ENCODE measurements at places on chromosomes 7 and 10.
A peak's percentile ranks its signal among the peaks of the same experiment; 100 is the strongest.

GRCh38 chr7:99380823-99381663, 6.5 kb downstream of the ARPC1B start:
- no peak for DNase-seq

- DNase-seq: no peak
Measured at GRCh38 chr10:95404864-95405263, 114.1 kb upstream of the PDLIM1 start.

DNA sequence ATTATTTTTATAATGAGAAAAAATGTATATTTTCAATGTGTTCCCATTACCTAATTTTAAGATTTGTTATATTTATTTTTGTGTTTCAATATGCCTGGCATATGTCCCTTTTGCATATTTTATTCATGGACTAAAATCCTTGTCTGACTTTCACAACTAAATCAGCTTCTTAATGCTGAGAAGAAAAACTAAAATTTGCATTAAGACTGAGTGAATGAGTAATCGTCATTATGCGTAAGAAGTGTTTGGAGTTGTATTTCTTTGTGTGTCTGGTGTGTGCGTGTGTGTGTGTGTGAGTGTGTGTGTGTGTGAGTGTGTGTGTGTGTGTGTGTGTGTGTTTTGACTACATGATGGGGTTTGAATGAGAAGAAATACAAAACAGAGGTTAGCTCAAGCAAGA, 201.7 kb upstream of the SP8 start:
- no peak for DNase-seq

- DNase-seq: peak; percentile 16
Measured at GRCh38 chr7:95501261-95501832, 15.6 kb downstream of the ASB4 start.

- no peak for DNase-seq
Measured at GRCh38 chr7:121032645-121033460, 44.3 kb downstream of the CPED1 start.

DNA sequence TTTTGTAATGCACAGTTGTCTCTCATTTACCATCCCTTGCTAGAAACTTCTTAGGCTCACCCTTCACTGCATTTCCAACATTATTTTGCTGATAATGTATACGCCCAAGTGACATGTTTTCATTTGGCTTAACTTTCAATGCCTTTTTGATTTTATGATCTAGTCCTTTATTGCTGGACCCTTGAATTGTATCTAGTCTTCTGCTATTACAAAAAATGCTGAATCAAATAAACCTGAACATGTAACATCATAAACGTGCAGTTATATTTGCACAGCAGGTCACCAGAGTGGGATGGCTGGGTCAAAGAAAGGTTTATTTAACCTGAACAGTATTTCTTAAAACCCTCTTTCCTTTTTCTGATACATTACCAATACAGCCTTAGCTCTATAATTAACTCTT, 63.0 kb downstream of the MINDY3 start:
- no peak for DNase-seq

Measured in NCI-H82 (cell line).